ENCODE measurements at places on chromosomes 5 and 9.

DNA sequence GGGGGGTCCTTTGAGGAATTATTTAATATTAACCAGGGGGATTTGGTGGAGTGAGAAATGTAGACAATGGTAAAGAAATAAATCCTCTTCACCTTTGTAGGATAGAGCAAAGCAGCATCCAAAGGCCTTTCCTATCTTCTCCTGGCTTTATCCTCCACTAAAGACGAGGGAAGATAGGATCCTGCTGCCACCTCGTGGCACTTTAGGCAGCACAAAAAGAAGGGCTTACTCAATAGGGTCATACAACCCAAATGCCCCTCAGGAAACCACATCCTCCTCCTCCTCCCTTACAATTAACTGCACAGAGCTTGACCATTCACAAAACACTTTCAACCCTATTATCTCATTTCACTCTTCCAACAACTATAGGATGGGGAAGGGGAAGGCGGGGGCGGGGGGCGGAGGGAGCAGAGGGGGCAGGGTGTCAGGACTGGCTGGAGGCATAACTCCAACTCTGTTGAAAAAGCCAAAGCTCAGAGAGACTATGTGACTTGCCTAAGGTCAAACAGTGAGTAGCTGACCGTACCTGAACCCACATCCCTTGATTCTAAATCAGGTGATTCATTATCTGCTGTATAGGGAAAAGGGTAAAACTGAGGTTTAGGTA is 45.4 kb upstream of the MYOT start:
- DNase-seq = no peak

- no peak for DNase-seq
Measured at GRCh38 chr9:12776513-12777055, 1.8 kb downstream of the LURAP1L start.

DNA sequence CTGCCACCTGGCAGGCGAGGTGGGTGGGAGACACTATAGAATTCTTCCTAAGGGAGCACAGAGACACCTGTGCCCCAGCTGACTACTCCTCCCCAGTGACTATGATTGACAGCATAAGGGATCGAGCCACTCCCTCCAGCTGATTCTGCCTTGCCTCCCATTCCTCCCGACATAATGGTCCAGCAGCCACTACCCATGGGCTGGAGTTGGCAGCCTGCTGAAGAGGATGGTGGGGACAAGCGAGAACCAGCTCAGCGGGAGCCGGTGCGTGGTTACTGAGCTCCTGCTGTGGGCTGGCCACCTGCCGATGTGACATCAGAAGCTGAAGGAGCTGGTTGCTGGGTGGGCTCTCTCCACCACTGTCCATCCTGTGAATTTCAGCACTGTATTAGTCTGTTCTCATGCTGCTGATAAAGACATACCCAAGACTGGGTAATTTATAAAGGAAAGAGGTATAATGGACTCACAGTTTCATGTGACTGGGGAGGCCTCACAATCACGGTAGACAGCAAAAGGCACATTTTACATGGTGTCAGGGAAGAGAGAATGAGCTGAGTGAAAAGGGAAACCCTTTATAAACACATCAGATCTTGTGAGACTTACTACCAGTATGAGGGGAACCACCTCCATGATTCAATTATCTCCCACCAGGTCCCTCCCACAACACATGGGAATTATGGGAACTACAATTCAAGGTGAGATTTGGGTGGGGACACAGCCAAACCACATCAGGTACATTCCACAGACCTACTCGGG is 12.1 kb upstream of the NCS1 start:
- DNase-seq = no peak

DNA sequence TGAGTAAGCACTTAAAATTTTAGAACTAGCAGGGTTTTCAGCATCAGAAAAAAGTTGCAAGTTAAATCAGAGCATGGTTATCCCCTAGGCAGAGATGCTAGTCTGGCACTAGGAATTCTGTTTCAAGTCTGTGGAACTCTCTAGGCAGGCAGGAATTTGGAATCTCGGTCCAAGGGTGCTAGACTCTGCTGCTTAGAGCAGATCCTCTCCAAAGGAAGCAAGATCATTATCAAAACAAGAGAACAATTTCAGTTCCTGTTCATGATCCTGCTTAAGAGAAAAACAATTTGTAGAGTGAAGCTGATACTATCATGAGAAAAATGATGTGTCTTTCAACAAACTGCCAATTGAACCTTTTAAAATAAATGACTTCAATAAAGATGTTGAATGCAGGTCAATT is 420.7 kb downstream of the KIF4B start:
- DNase-seq = no peak

DNA sequence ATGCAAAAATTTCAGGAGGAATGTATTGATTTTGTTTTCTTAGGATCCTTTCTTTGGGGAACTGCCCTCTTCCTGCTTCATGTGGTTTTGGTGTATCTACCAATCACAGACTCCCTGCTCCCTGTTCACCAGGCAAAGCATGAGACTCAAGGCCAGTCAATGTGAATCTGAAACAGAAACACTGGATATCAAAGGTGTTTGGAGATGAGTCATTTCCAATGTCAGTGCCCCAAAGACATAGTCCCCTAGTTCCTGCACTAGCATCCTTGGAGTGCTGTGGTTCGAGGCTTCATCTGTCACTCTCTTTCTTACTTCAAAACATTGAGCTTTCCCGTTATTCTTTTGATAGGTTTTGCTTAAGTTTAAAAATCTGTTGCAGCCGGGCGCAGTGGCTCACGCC is 8.1 kb downstream of the PPP3R2 start:
- DNase-seq = no peak

- no peak for DNase-seq
Measured at GRCh38 chr9:111481885-111482636, 2.1 kb downstream of the ECPAS start.

DNA sequence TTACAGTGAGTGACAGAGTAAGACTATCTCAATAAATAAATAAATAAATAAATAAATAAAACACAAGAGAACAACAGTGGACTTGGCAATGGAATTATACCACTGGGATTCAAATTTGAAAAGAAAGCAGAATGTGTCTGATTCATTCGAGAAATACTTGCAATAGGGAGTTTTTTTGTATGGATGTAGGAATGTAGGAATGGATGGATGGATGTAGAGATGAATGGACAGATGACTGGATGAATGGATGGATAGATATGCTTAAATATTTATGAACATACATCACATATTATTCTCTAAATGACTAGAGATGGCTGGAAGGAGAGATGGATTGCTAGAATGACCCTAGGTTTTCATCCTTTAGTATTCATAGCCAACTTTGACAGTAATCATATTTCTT is 22.0 kb upstream of the CEMIP2 start:
- DNase-seq = no peak

DNA sequence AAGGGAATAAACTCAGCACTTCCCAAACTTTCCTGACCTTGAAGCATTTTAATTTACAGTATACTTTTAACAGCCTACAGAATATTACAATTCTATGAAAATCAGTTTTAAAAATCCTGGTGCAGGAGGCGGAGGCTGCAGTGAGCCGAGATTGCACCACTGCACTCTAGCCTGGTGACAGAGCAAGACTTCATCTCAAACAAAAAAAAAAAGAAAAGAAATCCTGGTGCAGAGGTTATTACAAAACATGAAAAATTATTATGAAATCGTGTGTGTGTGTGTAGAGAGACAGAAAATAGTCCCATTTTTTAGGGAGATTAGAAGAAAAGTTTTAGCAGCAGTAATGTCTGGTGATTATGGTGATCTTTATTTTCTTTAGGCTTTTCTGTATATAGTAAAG is 26.9 kb downstream of the GOLPH3 start:
- no peak for DNase-seq

GRCh38 chr9:129930743-129931142 is 95.5 kb downstream of the USP20 start:
- DNase-seq = no peak

DNA sequence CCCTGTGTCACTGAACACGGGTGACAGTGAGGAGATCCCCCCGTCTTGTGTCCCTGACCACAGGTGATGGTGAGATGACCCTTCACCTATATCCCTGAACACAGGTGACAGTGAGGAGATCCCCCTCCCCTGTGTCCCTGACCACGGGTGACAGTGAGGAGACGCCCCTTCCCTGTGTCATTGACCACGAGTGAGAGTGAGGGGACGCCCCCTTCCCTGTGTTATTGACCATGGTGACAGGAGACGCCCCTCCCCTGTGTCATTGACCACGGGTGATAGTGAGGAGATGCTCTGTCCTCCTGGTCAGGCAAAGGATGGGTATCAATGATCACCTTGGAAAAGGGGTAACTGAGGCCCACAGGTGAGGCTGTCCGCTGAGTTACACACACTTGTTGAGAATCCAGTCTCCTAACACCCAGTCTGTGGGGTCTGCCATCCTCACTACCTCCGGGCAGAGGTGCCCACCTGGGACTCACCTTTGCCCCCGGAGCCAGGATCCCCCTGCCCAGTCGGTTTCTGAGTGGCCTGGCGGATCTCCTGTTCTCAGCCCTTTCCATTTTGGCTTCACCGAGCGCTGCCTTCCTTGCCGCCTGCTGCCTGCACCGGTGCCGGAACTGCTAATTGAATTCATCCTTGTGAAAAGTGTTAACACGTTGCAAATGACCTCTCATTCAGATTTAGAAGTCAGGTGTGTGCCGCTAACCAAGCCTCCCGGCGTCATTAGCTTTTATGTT is 68.2 kb upstream of the BARHL1 start:
- DNase-seq = no peak

GRCh38 chr5:151585970-151586369 is 5.2 kb downstream of the FAT2 start:
- no peak for DNase-seq

GRCh38 chr5:73759771-73760170 is 133.8 kb downstream of the ARHGEF28 start:
- DNase-seq = no peak

GRCh38 chr5:131627207-131627865 is 7.7 kb downstream of the RAPGEF6 start:
- DNase-seq = no peak

GRCh38 chr9:83070261-83070660 is 7.3 kb upstream of the RASEF start:
- no peak for DNase-seq

Data from NCI-H1417 treated with DMSO at 0.1 percent for 48 hours (cell line).